Muscle of back (tissue), 13 donors: ENCODE measurements at places on chromosomes 2 and 18. TPM values are rescaled to one million over a fixed set of nuclear protein-coding genes. Genes with fewer than 3 reads are reported as not detected.

The TMEM163 gene
- polyA plus RNA-seq, result 0.99 TPM

The PIK3C3 gene
- polyA plus RNA-seq, result 48.0 TPM

The DYNAP gene
- not detected for polyA plus RNA-seq

The ALPG gene
- not detected for polyA plus RNA-seq

DNA sequence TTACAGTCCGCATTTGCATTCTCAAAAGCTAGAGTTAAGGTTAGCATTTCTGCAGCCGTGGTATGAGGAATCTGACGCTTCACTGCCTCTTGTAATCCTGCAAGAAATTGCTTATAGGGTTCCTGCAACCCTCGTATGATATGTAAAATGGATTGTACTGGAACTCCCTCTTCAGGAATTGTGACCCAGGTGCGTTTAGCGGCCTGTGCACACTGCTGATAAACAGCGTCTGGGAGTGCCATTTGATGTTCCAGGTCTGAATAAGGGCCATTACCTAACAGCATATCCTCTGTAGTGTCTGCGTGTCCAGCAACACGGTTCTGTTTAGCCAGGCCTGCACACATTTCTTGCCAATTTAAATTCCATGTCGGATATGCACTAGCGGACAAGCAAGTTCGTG lies 42.5 kb downstream of the CXCR4 start:
- DNase-seq, result no peak

DNA sequence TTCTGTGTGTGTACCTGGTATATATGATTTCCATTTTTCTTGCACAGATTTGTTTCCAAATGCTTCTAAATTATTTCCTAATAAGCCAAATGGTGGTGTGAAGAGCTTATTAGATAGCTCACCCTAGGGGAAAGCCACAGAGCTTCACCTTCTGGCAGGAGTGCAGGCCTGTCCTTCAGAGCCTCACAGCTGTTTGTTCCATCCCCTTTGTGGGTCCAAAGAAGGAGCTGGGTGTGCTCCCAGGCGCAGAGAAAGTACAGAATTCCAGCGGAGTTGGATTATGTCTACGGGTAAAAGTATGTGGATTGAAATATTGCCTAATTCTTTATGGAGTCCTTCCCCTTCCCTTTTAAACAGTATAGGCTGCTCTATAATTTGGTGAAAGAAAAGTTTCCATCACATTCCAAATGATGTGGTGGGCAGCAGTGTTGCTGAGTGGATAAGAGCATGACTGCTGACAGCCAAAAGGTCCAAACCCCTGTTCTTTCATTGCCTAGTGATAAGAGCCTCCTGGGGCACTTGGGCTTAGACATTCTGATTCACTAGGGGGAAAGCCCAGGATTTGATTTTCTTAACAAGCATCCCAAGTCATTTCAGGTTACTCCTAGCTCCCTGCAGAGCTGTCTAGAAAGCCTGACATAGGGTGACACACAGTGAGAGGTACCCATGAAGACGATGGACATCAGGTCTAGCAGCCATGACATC lies 86.6 kb downstream of the WDSUB1 start:
- DNase-seq, result peak; percentile 37

DNA sequence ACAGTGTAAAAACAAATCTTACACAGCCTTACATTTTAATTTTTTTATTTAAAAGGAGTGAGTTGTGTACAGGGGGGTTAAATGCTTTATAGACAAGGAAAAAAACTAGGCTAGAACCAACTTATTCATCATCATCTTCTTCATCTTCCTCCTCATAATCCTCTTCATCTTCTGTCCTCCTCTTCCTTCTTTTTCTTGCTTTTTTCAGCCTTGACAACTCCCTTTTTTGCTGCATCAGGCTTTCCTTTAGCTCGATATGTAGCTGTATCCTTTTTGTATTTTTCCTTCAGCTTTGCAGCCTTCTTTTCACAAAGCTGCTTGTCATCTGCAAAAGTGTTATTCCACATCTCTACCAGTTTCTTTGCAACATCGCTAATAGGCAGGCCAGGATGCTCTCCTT lies 113.6 kb upstream of the SP5 start:
- DNase-seq, result no peak

DNA sequence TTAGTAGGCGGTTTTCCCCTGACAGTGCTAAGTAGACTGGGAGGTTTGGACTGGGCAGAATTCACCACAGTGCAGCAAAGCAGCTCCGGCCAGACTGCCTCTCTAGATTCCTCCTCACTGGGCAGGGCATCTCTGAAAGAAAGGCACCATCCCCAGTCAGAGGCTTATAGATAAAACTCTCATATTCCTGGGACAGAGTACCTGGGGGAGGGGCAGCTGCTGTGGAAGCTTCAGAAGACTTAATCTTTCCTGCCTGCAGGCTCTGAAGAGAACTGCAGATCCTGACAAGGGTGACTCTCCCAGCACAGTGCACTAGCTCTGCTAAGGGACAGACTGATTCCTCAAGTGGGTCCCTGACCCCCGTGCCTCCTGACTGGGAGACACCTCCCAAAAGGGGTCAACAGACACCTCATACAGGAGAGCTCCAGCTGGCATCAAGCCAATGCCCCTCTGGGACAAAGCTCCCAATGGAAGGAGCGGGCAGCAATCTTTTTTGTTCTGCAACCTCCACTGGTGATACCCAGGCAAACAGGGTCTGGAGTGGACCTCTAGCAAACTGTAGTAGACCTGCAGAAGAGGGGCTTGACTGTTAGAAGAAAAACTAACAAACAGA lies 266.8 kb upstream of the CRIM1 start:
- no peak for DNase-seq

GRCh38 chr18:34039201-34039600 lies 185.5 kb downstream of the NOL4 start:
- DNase-seq, result no peak
